ENCODE measurements at places on chromosomes 1 and 21. TPM values are rescaled to one million over a fixed set of nuclear protein-coding genes. Genes with fewer than 3 reads are reported as not detected.

The RUNX3 gene
- total RNA-seq: not detected

The CYP4B1 gene
- total RNA-seq: not detected

The SOAT1 gene
- 52.9 TPM for total RNA-seq

The OVAAL gene
- not detected for total RNA-seq

The MANEAL gene
- 0.76 TPM for total RNA-seq

The PTTG1IP gene
- total RNA-seq: 631 TPM

The TTC34 gene
- total RNA-seq: 0.39 TPM

The ALPL gene
- 15.7 TPM for total RNA-seq

The CAP1 gene
- 342 TPM for total RNA-seq

The PIGR gene
- not detected for total RNA-seq

The LEPROT gene
- total RNA-seq: 84.7 TPM

The ARID1A gene
- 22.6 TPM for total RNA-seq

The RAB3B gene
- total RNA-seq: 7.9 TPM

The THEM5 gene
- total RNA-seq: not detected
